ENCODE measurements at places on chromosomes 2 and 18.

- no peak for DNase-seq
Measured at GRCh38 chr18:58139459-58140386, 95.7 kb downstream of the NEDD4L start.

GRCh38 chr2:240121190-240121589 lies 14.9 kb downstream of the COPS9 start:
- DNase-seq: no peak

DNA sequence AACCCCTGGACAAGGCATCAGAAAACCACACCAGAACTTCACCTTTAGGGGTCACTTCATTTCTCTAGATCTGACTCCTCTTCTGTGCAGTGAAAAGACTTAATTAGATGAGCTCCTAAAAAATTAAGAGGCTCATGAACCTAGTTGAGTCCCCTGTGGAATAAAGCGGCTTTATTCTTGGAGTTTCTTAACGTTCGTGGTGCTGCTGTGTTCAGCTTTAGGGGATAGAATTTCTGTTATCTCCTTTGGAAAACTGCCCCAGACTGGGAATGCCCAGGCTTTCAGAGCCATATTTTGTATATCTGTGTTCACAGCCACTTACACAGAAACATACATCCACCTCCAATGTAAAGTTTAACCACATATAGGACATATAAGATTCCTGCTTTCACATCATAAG lies 165.8 kb downstream of the ANTXR1 start:
- no peak for DNase-seq

GRCh38 chr2:164599954-164600589 lies 21.2 kb downstream of the GRB14 start:
- DNase-seq: no peak

DNA sequence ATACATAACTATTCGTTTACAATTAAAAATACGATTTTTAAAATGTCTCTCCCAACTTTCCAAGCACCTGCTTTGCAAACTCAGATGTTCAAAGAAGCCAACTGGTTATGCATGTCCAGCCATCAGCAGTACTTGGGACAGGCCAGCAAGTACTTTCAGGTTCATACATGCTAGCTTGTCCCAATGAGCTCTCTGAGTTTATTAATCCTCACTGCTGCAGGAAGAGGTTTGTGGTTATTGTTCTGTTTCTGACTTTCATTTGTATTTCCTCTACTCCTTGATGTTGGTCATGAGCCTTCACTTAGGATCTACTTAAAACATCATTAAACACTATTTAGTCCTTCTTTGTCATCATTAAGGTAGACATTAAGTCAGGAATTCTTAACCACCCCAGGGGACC lies 374.1 kb downstream of the LRATD1 start:
- DNase-seq: no peak

GRCh38 chr2:1606421-1607235 lies 137.7 kb downstream of the PXDN start:
- no peak for DNase-seq

Measured in activated gamma-delta T cell (primary cell).